HCT116 (cell line): ENCODE measurements at places on chromosomes 2 and 18. TPM values are rescaled to one million over a fixed set of nuclear protein-coding genes. Genes with fewer than 3 reads are reported as not detected.

DNA sequence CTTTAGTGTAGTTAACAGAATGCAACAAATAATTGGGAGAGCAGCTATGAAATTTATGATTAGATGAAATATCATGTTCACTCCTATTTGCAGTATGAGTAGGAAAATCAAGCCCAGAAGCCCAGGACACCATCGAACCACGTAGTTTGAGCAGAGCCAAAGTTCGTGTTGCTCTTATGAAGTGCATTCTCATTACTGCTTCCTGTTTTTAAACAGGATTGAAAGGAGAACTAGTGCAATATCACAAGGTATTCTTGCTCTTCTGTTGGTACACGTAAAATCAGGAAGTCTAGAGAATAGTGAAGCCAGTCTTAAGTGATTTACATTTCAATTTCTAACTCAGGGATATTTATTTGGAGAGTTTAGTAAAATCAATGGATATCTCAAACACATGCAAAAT is 21.1 kb downstream of the ARHGAP15 start:
- DNase-seq, result no peak

GRCh38 chr2:127589841-127590240 is 54.4 kb downstream of the MYO7B start:
- no peak for DNase-seq

GRCh38 chr2:187379869-187380268 is 68.2 kb downstream of the CALCRL start:
- no peak for DNase-seq

DNA sequence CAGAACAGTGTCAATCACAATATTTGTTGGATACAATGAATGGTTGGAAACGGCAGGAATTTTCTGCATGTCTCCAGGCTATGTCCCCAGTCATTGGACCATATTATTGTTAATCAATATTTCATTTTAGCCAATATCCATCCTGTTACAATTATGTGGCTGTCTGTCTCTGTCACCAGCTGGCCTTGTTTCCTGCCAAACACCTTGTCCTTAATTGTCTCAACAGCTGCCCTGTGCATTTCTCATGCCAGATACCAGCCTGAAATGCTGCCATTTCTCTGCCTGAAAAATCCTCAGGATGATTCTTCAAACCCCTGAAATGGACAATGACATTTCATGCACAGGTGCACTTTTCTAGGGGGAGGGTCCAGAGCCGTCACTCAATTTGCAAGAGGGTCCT is 170.6 kb downstream of the ALPK2 start:
- no peak for DNase-seq

DNA sequence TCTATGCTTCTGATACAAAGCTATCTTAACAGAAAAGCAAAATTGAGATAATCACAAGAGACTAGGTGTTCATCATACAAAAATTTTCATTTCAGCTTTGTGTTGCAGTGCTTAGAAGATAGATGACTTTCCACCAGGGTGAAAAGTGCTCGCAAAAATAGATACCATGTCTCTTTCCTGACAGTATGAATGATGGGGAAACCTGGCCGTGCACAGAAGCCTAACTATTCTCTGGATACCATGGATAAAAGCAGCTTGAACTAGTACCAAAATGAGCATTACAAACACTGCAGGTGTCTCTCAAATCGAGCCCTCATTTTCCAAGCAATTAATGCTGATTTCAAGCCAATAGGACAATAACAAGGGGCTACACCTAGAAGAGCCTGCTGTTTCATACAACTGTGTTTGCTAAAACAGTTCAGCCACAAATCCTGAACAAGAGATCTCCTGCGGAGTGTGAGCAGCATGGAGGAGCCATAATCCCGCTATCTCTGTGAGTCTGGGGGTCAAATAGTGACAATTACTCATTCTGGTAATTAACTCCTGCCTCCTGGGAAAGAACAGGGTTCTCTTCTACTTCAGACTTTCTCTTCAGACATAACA is 507.6 kb downstream of the PID1 start:
- DNase-seq, result no peak

DNA sequence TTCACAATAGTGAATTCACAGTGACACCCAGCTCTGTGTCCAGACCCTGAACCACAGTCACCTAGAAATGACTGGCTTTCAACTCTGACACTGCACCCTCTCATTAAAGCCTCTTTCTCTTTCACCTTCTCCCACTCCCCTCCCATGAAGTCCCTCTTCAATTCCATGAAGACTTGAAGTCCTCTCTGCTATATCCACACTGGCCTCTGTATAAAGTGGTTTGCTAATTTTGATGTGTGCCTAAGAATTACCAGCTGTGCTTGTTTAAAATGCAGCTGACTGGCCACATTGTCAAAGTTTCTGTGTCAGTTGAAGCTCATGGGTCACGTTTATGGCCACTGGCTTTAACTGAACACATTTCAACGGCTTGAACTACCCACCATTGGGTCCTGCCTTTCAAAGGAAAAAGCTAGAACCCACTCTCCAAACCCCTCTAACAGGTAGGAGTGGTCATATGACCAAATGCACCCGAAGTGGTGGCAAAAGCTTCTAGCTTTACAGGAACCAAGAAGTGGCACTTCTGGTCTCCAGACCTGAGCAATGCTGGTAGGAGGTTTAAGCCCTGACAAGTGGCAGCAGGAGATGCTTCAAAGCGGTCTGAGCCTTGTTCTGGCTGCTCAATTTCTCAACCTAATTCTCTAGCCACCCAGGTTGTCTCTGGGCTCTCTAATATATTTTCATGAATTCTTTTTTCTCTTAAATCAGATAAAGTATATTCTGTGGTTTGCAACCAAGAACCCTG is 34.2 kb downstream of the B4GALT6 start:
- no peak for DNase-seq

DNA sequence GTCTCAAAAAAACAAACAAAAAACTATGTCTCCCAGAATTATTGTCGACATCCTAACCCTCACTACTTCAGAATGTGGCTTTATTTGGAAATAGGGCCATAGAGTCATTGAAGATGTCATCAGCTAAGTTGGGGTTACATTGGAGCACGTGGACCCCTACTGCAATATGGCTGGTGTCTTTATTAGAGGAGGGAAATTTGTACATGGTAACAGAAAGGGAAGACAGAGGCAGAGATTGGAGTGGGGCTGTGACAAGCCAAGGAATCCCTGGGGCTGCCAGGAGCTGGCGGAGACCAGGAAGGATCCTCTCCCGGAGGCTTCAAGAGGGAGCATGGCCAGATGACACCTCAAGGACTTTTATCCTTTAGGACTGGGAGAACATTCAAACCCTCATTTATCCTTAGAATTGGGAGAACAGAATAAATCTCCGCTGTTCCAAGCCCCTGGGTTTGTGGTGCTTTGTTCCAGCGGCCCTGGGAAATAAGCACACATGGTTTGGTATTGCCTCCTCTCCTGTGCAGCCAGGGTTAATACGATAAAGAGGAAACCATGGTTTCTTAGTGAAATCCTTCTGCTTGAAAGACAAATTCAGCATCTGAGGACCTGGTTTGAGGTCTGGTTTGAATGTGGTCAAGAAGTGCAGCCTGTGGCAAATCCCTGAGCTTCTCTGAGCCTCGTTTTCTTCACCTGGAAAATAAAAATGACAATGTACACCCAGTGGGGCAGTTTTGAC is 184.7 kb downstream of the MYCN start:
- DNase-seq, result no peak

- no peak for DNase-seq
Observed at GRCh38 chr2:7029291-7030059, 112.3 kb downstream of the RNF144A start.

DNA sequence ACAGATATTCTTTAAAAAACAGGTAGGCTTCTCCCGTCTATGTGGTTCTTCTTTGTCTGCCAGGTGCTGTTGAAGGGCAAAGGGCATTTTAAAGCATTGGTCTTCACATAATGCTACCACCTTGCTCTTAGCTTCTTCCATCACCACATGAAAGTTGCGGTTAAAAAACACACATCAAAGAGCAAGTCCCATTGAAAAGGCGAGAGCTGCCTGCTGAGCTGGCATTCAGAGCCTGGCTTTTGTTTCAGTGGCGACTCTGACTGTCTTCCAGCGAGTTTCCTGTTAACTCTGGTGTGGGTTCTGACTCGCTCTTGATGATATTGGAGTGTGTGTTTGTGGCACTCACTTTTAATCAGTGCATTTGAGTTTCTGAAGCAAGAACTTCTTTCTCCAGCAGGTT is 624.9 kb upstream of the FANCL start:
- DNase-seq, result no peak

DNA sequence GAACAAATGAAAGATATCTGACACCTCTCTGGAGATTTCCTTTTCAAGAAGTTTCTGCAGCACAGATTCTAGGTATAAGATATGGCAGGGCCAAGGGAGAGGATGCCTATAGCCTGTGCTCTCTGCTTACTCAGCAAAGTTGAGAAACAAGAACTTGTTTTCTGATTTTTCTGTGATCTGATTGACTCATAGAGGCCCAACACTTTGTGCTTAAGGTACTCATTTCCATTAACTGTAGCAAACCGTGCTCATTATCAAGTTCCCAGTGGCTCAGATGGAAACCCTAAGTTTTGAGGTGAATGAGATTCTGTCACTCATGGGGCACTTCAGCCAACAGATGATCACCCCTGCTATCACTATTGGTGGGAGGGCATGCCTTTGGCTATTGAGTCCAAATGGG is 124.3 kb downstream of the SP100 start:
- no peak for DNase-seq

GRCh38 chr2:200477667-200478131 is 32.2 kb downstream of the KCTD18 start:
- DNase-seq, result no peak

GRCh38 chr2:83342860-83343329 is 1116.2 kb downstream of the SUCLG1 start:
- DNase-seq, result no peak

Gene UGT1A6
- total RNA-seq, result not detected

Gene INO80D
- 14.4 TPM for total RNA-seq

Gene ERICH2
- 2.4 TPM for total RNA-seq

Gene NAPG
- 28.0 TPM for total RNA-seq

Gene CCDC85A
- 0.10 TPM for total RNA-seq

Gene EXOC6B
- 25.4 TPM for total RNA-seq

Gene GPR75
- 1.2 TPM for total RNA-seq

Gene KCNJ13
- not detected for total RNA-seq
